ENCODE measurements at places on chromosomes 2 and 18. TPM values are rescaled to one million over a fixed set of nuclear protein-coding genes. Genes with fewer than 3 reads are reported as not detected.
A peak's percentile ranks its signal among the peaks of the same experiment; 100 is the strongest.

- DNase-seq = no peak
- no peaks in the 10 kb centered on the region for H3K4me1 ChIP-seq
- no peak overlapping the region for H3K27ac ChIP-seq
These were observed 179.8 kb downstream of the SH3BP4 start for GRCh38 chr2:235131334-235132305.

GRCh38 chr2:156399224-156399949, 36.8 kb upstream of the GPD2 start:
- H3K27me3 ChIP-seq = no peaks in the 10 kb centered on the region
- DNase-seq = no peak

The TUBA4B gene
- total RNA-seq = not detected

- no peak overlapping the region for H3K4me3 ChIP-seq
- H3K4me1 ChIP-seq = peaks cover under 1% of the 10 kb centered on the region
These were observed 204.2 kb downstream of the SH3BP4 start for GRCh38 chr2:235156055-235156454.

- peak overlapping the region; percentile 63 for H3K27ac ChIP-seq
- no peak for DNase-seq
- H3K27me3 ChIP-seq = no peaks in the 10 kb centered on the region
- H3K36me3 ChIP-seq = no peaks in the 10 kb centered on the region
- peaks cover 38% of the 10 kb centered on the region for H3K4me1 ChIP-seq
- H3K4me3 ChIP-seq = no peak overlapping the region
These were observed 174.1 kb upstream of the ZFP36L2 start for GRCh38 chr2:43400508-43400907.
